Nucleus accumbens (tissue), 56 donors: ENCODE measurements at places on chromosomes 7 and 10.

DNA sequence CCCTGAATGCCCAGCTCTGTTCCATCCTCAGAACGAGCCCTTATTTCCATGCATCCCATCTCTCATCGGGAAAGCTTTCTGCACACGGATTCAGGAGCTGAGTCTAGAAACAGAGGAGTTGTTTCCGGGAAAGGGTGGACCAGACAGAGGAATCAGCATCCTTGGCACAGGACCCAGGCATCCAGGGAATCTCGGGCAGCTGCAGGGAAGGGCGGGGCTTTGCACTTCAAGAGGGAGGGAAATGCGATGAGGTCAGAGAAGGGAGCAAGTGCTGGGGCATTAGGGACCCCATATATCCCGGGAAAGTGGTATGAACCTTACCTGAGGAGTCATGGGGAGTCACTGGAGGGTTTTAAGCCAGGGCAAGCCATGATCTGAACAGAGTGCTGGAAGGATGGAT is 68.5 kb downstream of the NPTX2 start:
- DNase-seq, result no peak

- no peak for DNase-seq
Observed at GRCh38 chr10:121926671-121927317, 1.0 kb downstream of the ATE1 start.

DNA sequence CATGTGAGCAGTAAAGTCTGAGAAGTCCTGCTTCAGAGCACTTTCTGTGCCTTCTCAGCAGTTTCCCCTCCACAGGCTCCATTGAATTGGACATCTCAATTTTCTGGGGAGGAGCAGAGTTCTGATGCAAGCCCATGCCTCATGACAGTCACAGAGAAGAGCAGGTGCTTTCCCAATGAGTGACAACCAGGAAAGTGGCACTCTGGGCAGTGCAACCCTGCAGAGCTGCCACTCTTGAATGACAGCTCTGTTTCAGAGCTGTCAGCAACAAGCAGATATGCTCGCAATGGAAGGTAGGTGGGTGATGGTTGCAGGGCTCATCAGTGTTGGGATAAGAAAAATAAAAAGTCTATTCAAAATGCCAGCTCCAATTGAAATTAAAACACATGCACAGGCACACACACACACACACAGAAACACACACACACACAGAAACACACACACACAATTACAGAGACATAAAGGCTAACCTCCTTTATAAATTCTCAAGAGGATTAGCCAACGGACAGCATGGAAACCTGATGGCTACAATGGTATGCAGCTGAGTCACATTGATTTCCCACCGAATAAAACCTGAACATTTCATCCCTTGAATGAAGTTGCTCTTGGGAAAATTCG is 50.5 kb downstream of the C10orf67 start:
- no peak for DNase-seq

GRCh38 chr10:60348982-60349381 is 40.7 kb downstream of the ANK3 start:
- DNase-seq, result no peak
